Activated T-helper 2 cell treated with anti-CD3 and anti-CD28 coated beads, Interferon-gamma antibody, Interleukin-2, Interleukin-4, amounts not matched to agents 10 μg/mL and 5 μg/mL and 100 μg/mL, durations not matched to agents 14 hours and 24 hours and 36 hours (primary cell): ENCODE measurements at places on chromosomes 11 and 22. TPM values are rescaled to one million over a fixed set of nuclear protein-coding genes. Genes with fewer than 3 reads are reported as not detected.

OR8A1 gene
- not detected in 2 replicates for total RNA-seq

DNA sequence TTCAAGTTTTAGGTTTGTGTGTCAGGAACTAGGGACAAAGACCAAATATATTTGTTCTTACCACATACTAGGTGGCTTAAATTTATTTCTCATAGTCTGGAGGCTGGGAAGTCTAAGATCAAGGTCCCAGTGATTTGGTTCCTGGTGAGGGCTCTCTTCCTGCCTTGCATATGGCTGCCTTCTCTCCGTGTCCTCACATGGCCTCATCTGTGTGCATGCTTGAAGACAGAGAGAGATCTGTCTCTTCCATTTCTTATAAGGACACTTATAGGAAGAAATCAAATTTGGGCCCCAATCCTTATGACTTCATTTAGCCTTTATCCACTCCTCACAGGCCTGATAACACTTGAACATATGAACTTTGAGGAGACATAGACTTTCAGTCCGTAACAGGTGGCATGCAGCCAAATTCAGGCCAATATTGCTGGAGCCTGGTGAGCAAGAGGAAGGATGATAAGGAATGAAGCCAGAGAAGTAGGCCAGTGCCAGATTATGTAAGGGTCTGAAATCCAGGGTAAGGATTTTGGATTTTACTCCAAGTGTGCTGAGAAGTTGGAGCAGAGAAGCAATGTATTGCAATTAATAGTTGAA lies 35.1 kb downstream of the TTC17 start:
- peaks cover 82% of the 10 kb centered on the region for H3K36me3 ChIP-seq
- no peak overlapping the region for H3K27ac ChIP-seq
- H3K4me1 ChIP-seq = peaks cover 27% of the 10 kb centered on the region
- H3K27me3 ChIP-seq = no peaks in the 10 kb centered on the region

DNA sequence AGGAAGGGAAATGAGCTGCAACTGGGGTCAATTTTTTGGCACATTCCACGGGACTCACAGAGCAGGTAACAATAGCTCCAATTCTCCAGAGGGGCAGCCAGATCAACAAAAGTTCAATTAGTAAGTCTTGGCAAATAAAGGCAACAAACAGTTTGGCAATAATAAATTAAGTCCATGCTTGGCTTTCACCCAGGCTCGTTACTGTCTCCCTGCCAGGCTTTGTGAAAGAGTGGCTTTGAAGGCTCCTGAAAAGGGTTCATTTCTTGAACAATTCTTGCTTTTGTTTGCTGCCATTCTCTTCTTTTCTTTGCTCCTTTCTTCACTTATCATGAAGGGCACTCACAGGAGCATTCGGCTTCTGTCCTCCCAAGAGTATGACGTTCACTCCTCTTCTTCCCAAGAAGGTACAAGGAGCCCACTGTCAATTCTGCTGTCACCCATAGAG lies 123.3 kb downstream of the APIP start:
- peaks cover 3% of the 10 kb centered on the region for H3K4me1 ChIP-seq
- no peaks in the 10 kb centered on the region for H3K36me3 ChIP-seq
- H3K4me3 ChIP-seq = no peak overlapping the region
- no peak overlapping the region for H3K27ac ChIP-seq

OR52A1 gene
- not detected in 2 replicates for total RNA-seq

SUSD2 gene
- 0.32 and 0.64 TPM in 2 replicates for total RNA-seq

CHRM1 gene
- not detected in 2 replicates for total RNA-seq

OSBP2 gene
- 2.1 and 2.4 TPM in 2 replicates for total RNA-seq

DNA sequence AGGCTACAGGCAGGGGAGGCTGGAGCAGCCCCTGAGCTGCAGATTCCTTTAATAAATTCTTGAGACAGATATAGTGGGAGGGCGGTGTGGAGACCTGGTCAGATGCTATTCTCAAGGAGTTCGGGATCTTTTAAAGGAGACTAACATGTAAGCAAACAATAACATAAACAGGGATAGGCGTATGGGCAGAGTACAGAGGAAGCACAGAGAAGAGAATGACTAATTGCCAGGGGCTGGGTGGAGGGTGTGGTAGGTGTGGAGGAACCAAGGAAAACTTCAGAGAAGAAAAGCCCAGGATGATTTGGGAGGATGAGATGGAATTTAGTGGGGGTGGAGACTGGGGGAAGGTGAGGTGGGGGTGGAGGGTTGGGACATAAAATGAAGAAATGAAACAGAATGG lies 9.7 kb upstream of the HEPHL1 start:
- no peak for DNase-seq
- no peaks in the 10 kb centered on the region for H3K4me1 ChIP-seq
- H3K36me3 ChIP-seq = no peaks in the 10 kb centered on the region
- H3K4me3 ChIP-seq = no peak overlapping the region
